B cell (primary cell): ENCODE measurements at places on chromosomes 6 and 20.

- no peak for DNase-seq
Observed at GRCh38 chr6:46271728-46272127, 100.9 kb upstream of the ENPP5 start.

DNA sequence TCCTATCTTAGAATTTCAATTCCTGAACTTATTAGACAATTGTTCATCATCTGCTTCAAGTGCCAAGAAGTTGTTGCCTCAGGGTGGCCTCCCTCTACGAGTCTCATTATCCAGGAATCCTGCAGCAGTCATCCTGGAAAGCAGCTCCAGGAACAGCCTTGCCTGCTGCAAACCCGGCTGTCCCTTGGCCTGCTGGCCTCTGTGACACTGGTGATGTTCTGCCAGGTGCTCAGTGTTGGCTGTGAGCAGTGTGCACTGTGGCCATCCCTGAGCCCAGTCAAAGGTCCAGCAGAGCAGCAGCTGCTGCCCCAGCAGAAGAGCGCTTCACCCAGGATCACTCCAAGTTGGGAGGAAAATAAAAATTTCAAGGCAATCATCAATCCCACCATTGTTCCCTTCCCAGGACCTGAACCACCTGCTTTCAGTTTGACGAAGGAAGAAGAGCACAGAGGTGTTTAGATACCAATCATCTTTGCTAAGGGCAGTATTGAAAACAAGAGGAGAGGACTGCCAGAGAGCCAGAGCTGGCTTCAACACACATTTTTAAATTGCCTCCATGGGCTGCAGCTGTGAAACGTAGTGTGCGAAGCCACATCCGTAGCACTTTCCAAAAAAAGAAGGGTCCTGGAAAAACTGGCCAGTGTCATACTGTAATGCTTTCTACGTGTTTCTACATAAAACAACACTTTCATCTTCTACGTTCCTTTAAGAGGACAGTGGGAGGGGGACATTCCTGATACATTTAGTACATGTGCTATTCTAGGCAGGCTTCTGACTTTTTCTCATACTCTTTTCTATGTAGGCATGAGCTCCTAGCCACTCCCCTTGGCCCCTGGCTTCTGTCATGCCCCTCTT lies 7.2 kb upstream of the FAM50B start:
- no peak for DNase-seq

DNA sequence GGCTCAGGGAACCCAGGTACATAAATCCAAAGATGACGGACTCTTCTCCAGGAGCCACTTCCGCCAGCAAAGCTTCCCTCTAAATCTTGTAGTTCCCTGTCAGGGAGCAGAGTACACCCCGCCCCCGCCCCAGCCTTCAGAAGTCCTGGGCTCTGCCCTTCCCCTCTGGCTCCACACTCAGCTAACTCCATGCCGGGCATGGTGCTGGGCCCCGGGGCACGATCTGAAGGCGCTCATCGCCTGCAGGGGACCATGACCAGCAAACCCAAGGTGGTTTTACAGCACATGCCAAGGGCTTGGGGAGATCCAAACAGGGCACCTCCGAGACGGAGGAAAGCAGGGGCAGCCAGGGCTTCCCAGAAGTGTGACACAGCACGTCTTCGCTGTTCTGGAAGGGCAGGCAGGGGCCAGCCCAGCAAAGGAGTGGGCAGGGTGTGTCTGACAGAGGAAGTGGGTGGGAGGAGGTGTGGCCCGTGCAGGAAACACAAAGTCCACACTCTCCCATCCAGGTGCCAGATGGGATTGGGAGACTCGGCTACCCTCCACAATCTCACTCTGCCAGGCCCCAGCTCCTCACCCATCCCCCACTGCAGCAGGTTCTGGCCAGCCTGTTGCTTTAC lies 41.6 kb upstream of the SLC22A2 start:
- DNase-seq, result no peak

DNA sequence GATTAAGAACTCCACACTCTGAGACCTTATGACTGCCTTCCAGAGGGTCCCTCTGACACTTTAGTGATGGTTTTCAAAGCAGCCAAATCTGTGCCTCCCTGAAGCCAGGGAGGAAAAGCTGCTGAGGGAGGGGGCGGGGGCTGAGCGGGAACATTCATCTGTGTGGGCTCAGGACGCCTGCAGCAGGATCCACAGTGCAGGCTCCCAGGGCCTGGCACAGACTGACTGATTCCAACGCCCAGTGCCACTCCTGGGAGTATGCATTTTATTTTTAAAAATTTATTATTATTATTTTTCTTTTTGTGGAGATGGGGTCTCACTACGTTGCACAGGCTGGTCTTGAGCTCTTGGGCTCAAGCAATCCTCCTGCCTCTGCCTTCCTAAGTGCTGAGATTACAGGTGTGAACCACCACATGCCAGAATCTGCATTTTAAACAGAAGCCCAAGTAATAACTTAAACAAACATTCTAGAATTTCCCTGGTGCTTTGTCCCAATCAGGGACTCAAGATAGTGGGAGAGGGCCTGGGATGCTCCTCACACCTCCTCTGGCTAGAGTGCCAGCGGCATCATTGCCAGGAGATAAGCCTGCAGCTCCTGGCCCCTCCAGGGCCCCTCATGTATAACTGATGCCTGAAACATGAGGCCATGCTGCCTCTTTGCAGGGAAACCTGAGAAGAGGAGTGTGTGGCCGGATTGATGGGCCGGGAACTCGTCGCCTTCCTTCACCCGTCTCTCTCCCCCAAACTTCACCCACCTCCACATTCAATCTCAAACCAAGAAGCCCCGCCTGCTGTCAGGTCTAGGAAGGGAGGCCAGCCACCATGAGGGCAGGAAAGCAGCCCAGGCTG lies 438 bp upstream of the TMC2 start:
- DNase-seq, result no peak

- peak; percentile 40 for DNase-seq
Observed at GRCh38 chr6:83514866-83515466, 2.6 kb downstream of the PRSS35 start.

DNA sequence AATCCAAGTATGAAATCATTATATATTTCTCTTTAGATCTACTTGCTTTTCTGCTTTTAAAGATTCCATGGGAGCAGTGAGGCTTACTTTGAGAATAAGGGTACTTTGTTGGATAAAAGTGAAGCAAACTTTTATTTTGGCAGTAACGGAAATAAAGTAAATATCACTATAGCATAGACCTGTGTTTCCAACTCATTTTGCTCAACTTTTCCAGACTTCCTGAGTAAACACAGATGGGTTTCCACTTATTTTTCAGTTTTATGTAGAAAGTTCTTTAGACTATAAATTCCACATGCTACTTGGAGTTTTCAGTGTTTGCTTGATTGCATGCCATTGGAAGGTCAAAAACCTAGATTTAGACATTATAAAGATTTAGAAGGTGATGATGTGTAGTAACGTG lies 6.2 kb downstream of the STX16 start:
- no peak for DNase-seq

- DNase-seq, result no peak
Observed at GRCh38 chr6:139154881-139155547, 20.1 kb downstream of the HECA start.

- DNase-seq, result peak; percentile 27
Observed at GRCh38 chr6:28254121-28254519, 2.1 kb upstream of the ZKSCAN4 start.

DNA sequence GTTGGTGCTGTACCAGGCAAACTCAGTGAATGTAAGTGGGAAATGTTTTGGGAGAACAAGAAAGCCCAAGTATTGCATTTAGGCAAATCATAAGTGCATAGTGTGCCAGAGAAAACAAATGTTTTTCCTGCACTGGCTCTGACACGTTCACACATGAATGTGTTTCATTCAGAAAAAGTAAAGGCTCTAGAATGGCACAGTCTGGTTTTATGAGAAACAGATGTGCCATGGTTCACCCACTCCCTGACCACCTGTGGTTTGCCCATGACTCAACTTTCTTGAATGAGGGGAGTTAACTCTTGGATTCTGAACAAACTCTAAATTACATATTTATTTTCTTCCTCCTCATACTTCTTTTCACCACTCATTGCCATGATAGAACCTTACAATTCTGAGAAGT lies 126.9 kb downstream of the KCNQ5 start:
- no peak for DNase-seq

- no peak for DNase-seq
Observed at GRCh38 chr20:43387737-43388136, 70.0 kb upstream of the SRSF6 start.

GRCh38 chr20:58978351-58979190 lies 2.5 kb upstream of the NELFCD start:
- DNase-seq, result no peak

GRCh38 chr6:110560239-110561007 lies 84.0 kb upstream of the SLC22A16 start:
- peak; percentile 25 for DNase-seq

DNA sequence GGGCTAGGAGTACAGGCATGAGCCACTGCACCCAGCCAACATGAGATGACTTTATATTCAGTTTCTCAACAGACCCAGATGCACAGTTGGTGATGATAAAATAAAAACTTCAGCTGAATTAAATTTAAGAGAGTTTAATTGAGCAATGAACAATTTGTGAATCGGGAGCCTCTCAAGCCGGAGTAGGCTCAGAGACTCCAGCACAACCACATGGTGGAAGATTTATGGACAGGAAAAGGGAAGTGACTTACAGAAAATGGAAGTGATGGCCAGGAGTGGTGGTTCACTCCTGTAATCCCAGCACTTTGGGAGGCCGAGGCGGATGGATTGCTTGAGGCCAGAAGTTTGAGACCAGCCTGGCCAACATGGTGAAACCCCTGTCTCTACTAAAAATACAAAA lies 10.4 kb upstream of the BCAS4 start:
- DNase-seq, result no peak

DNA sequence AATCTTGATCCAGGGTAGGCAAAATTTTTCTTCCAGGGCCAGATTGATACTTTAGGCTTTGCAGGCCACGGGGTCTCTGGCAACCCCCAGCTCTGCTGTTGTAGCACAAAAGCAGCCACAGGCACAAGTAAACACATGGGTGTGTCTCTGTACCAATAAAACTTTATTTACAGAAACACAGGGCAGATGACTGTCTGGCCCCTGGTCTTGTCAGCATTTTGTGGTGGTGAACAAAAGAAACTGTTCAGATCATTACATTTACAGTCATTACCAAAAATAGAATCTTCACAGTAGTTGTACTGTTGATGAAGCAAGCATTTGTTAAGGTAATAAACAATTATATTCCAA lies 45.0 kb upstream of the KIF25 start:
- no peak for DNase-seq

DNA sequence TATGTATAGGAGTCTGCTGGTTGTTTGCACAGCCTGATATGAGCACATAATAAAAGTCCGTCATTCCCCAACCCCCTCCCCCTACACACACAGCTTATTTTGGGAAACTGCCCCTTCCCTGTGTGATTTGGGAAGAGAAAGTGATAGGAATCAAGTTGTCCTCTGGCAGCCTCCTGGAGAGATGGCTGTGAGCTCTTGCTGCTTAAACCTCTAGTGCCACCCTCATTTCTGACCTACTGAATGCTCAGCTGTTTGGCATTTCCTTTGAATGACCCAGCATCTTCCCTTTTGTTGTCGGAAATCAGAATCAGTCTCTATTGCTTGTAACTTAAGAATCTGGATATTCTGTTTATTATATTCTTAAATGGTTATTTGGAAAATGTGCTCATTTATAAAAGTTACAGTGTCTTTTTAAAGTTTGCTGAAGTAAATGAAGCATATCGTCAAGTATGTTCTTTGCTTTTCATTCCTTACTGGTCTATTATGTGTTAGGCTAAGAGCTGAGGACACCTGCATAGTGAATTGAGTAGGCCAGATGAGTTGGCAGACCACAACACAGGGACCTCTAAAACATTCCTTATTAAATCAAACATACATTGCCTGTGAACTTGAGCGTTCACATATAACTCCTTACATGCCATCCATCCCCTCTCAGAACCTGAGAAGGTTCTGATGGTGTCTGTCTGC lies 5.5 kb downstream of the RWDD2A start:
- no peak for DNase-seq

- DNase-seq, result no peak
Observed at GRCh38 chr20:39523405-39523804, 561.3 kb downstream of the DHX35 start.

DNA sequence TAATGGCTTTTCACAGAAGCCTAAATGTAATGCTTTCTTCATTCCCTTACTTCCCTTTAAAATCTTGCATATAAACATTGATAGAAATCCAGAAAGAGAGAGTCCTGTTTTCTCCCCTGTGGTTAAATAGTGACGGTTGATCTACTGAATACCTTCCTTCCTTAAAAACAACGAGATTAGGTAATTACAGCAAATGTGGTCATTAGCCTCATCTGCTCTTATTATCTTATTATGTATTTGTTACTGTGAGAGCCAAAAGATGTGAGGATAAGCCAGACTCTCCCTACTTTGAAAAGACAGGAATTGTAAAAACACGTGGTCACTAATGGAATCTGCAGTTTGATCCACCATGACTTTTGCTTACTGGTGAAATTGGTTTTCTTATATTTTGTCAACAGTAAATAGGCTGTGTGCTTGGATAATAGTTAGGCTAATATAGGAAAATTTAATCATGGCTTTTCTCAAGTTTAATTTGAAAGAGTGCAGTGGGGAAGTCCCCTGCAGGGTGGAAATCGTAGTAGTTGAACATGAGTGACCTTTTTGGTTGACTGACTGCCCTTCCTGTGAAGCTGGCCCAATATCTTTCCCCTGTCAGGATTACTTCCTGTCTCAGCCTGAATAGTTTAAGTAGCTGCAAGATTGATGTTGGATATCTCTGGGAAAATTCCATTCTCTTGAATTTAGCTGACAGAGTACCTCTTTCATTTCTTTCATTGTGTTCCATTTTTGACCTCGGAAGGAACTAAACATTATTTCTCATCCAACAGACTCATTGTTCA lies 62.8 kb downstream of the JARID2 start:
- DNase-seq, result no peak

GRCh38 chr6:134956676-134957075 lies 6.8 kb upstream of the ALDH8A1 start:
- no peak for DNase-seq

GRCh38 chr6:107704347-107705013 lies 119.6 kb downstream of the SCML4 start:
- peak; percentile 67 for DNase-seq

DNA sequence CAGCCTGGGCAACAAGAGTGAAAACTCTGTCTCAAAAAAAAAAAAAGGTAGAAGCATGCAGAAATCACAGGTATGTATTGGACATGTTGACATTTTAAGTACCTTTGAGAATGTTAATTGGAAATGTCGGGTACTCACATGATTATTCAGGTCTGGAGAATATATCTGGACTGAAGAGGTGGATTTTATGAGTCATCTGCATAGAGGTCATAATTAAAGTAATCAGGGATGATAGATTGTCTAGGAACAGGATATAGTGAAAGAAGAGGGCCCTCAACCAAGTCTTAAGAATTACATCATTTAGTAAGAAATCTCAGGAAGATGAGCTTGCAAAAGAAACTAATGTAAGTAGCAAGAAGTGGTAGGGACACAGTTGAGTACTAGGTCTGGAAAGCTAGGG lies 212.5 kb downstream of the UTRN start:
- DNase-seq, result no peak

DNA sequence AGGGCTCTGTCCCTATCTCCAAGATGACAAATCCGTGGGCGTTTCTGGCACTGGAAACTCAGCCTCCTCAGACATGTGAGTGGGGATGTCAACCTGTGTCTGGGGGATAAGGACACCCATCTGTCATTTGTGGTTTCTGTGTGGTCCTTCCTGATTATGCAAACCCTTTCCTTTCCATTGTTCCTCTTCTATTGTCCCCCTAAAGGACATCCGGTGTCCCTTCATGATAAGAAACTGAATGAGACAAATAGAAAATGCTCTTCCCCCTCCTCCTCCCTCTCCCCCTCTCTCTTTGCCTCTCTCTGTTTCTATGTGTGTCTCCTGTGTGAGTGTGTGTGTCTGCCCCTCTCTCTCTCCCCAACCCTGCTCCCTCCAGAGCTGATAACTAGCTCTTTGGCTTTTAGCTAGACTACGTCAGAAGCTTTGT lies 11.5 kb upstream of the GLP1R start:
- DNase-seq, result no peak

GRCh38 chr6:24865161-24865560 lies 66.4 kb upstream of the ARMH2 start:
- DNase-seq, result no peak
